ENCODE measurements at places on chromosomes 16 and 17.

DNA sequence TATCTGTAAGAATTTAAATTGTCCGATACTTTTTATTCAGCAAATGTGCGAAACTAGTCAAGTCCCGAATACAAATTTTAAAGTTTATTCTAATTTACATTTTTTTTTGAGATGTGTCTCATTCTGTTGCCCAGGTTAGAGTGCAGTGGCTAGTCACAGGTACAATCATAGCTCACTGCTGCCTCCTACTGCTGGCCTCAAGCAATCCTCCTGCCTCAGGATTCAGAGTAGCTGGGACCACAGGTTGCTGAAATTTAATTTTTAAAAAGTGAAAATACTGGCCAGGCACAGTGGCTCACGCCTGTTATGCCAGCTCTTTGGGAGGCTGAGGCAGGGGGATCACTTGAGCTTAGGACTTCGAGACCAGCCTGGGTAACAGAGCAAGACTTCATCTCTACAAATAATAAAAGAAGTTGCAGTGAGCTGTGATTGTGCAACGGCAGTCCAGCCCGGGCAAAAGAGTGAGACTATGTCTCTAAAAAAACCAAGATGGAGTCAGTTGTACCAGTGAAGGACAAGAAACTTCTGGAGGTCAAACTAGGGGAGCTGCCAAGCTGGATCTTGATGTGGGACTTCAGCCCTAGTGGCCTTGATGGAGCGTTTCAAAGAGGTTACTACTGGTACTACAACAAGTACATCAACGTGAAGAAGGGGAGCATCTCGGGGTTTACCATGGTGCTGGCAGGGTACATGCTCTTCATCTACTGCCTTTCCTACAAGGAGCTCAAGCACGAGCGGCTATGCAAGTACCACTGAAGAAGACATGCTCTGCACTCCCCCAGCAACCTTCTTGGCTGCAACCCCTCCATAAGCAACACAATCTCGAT lies 5.6 kb downstream of the POLG2 start:
- DNase-seq = peak; percentile 56

GRCh38 chr17:4811471-4811870 lies 4.5 kb downstream of the PLD2 start:
- no peak for DNase-seq

DNA sequence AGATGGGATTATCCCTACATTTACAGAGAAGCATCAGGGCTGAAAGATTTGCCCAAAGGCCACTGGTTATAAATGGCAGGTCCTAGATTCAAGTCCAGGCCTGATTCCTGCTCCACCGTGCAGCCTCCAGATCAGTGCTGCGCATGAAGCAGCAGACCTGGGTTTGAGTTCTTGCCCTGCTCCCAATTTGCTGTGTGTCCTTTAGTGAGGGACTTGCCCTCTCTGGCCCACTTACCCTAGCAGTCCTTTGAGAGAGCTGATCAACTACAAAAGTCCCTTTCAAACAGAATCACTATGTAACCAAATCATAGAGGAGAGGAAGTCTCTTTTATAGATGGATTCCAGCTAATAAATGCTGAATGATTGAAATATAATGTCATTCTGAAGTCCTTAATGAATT lies 200.4 kb downstream of the RAB11FIP4 start:
- no peak for DNase-seq

GRCh38 chr17:77127735-77128361 lies 12.9 kb upstream of the SEC14L1 start:
- DNase-seq = no peak

- DNase-seq = no peak
Observed at GRCh38 chr17:14741491-14741890, 440.6 kb downstream of the HS3ST3B1 start.

DNA sequence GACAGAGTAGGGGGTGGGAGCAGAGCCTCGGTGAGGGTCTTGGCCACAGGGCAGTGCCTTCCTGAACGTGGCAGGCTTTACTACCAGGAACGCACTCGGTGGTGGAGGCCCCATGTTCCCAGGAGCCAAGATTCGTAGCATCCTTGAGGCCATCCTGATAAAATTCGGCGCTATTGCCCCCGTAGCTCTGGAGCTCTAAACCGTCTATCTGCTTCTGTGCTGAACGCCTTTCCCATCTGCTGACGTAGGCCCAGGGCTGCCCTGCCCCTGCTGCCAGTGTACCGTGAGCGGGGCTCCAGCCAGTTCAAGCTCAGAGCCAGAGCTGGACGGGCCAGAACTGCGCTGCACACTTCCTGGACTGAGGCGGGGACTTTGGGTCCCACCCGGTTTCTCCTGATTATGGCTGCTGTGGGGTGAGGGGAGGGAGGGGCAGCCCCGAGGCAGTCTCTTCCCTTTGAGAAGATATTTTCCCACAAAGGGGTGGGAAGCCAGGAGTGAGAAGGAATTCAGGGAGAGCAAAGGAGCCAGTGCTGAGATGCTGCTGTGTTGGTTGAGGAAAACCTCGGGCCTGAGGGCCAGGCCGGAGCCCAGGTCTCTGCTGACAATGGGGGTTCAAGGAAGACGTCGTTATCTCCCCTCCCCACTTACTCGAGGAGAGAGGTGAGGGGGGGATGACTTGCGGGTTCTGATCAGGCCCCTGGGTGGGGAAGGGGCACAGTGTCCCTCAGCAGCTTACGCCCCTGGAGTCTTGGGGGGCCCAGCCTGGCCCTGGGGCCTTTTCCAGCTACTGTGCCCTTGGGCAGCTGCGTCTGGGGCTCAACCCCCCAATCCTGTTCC lies 29.4 kb downstream of the OR1D5 start:
- DNase-seq = no peak

- DNase-seq = no peak
Observed at GRCh38 chr17:80704381-80704819, 159.8 kb downstream of the RPTOR start.

DNA sequence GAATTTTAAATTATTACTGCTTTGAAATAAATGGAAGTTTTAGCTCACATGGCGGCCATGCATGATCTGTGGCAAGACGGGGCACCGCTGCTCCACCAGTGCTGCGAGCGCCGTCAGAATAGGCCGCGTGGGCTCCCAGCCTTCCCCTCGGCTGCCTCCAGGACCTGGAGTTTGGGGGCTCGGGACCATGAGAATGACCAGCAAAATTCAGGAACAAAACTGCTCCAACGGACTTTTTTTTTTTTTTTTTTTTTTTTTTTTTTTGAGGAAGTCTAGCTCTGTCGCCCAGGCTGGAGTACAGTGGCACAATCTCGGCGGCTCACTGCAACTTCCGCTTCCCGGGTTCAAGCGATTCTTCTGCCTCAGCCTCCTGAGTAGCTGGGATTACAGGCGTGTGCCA lies 38.3 kb upstream of the AKAP1 start:
- DNase-seq = no peak

DNA sequence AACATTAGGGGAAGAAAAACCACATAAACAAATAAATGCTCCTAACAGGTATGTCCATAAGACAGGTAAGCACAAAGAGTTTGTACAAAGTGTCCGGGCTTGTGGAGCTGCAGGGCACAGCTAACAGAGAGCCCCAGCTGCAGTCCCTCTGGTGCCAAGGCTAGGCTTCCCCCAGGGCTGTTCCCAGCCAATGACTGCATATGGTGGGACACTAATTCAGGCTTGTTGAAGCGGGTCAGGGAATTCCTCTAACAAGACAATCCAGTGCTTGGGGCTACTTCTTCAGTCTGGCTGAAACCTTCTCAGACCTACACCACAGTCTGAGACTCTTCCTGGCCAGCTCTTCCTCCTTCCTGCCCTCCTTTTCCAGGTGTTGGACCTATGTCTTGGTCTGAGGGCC lies 51.7 kb upstream of the ALDH3A1 start:
- DNase-seq = no peak

- peak; percentile 79 for DNase-seq
Observed at GRCh38 chr17:78117027-78117981, 11.3 kb downstream of the TMC6 start.

GRCh38 chr17:75272848-75273184 lies 1.8 kb upstream of the MIF4GD start:
- no peak for DNase-seq

DNA sequence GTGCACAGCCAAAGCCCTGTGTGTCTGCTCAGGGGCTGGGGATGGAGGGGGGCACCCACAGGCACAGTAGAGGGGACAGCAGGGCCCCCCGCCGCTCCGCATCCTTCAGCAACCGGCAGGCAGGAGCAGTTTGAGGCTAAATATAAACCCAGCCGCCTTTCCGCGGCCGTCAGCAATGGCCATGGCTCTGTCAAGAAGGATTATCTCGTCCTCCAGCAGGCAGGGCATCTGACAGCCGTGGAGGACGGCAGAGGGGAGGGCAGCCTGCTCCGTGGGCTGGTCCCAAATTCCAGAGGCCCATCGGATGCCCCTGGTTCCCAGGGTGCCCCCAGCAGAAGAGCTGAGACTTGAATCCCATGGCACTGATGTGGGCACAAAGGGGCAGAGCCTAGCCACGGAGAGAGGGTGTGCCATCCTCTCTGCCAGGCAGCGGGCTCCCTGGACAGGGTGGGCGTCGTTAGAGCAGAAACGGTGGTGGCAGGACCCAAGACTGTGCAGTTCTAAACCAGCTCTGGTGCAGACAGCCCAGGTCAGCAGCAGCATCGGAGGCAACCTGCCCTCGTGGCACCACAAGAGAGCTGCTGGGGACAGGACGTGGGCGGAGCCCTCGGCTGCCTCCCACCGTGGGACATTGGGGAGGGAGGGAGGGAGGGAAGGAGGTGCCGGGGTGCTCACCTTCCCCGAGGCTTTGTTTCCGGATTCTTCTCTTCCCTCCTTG lies 198.8 kb upstream of the CIBAR2 start:
- DNase-seq = peak; percentile 51

DNA sequence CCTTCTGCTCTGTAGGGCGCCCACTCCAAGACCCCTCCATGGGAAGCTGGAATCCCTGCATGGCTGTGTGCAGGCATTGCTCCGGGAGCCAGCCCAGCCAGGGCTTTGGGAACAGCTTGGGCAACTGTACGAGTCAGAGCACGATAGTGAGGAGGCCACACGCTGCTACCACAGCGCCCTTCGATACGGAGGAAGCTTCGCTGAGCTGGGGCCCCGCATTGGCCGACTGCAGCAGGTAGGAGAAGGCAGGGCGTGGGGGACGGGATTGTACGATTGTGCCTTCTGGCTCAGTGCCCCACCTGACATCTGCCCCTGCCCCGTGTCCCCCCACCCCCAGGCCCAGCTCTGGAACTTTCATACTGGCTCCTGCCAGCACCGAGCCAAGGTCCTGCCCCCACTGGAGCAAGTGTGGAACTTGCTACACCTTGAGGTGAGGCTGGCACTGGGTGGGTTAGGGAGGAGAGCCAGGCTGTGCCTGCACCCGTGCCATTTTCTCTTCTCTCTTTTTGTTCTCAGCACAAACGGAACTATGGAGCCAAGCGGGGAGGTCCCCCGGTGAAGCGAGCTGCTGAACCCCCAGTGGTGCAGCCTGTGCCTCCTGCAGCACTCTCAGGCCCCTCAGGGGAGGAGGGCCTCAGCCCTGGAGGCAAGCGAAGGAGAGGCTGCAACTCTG lies 8.7 kb upstream of the TMEM88 start:
- no peak for DNase-seq

- DNase-seq = no peak
Observed at GRCh38 chr17:46958041-46958591, 20.9 kb downstream of the RPRML start.

DNA sequence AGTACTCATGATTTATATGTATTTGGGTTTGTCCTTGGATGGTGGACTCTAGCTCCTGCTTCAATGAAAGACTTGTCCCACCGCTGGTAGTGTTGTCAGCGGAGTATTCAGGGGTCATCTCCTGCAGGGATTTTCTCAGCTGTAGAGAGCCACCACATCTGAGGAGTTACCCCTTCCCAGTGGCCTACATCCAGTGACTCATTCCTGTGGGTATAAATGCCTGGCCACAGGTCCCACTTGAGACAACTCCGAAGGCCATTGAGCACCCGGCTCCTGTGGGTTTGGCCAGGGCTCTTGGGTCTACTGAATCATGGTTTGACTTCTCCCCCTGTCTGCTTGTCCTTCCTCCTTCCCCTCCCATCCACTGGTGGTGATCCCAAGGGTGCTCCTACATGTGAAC lies 34.6 kb upstream of the WSB1 start:
- DNase-seq = no peak

- no peak for DNase-seq
Observed at GRCh38 chr17:28807925-28808634, 34.5 kb downstream of the FAM222B start.

DNA sequence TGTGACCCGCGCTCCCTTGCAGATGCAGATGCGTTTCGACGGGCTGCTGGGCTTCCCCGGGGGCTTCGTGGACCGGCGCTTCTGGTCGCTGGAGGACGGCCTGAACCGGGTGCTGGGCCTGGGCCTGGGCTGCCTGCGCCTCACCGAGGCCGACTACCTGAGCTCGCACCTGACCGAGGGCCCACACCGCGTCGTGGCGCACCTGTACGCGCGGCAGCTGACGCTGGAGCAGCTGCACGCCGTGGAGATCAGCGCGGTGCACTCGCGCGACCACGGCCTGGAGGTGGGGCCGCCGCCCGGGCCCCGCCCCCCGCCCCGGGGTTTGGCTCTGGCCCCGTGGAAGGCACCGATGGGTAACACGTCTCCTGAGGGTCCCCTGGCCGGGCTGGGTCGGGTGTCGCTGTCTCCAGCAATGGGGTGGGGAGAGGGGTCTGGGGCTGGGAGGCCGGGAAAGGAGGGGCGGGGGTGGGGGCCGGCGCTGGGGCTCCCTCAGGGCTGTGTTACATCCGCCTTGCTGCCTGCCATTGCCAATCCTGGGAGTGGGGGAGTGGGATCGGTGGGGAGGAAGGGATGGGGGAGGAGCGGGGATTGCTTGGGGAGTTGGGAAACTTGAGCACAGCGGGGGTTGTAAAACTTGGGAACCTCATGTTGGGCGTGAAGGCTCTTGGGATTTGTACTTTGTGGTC lies 737 bp downstream of the NUDT16L1 start:
- peak; percentile 70 for DNase-seq

GRCh38 chr16:21277045-21277926 lies 804 bp downstream of the CRYM start:
- no peak for DNase-seq

DNA sequence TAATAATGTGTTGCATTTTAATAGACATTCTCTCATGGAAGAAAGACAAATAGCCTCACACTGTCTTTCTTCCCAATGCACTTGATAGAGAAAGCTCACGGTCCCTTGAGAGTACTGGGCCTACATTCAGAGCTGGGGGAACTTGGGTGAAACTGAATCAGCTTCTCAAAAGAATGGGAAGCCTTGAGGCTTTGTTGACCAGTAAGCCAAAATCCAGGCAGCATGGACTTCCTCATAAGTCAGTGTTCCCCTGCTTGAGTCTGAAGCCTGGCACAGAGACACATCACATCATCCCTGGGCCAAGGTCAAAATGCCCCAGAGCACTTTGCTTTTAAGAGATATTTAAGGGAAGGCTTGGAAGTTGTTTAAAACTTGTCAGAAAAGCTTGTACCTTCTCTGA lies 302.2 kb upstream of the SALL1 start:
- DNase-seq = no peak

GRCh38 chr17:9185688-9186284 lies 164.5 kb downstream of the NTN1 start:
- no peak for DNase-seq

All from GM23338 (cell line).